Neural crest cell (in vitro differentiated cells): ENCODE measurements at places on chromosomes 11 and 22. TPM values are rescaled to one million over a fixed set of nuclear protein-coding genes. Genes with fewer than 3 reads are reported as not detected.

CALCB gene
- total RNA-seq: not detected in 2 replicates

CD3E gene
- total RNA-seq: not detected in 2 replicates

MAPK12 gene
- total RNA-seq: 45.1 and 46.5 TPM in 2 replicates

NOX4 gene
- total RNA-seq: 5.1 and 6.2 TPM in 2 replicates

OR5B2 gene
- total RNA-seq: not detected in 2 replicates

UPK3A gene
- not detected in 2 replicates for total RNA-seq

MS4A4E gene
- 0.27 and 0.28 TPM in 2 replicates for total RNA-seq

C22orf31 gene
- total RNA-seq: not detected in 2 replicates

C11orf16 gene
- not detected in 2 replicates for total RNA-seq

CECR2 gene
- 32.8 and 34.6 TPM in 2 replicates for total RNA-seq

ANO1 gene
- 0.27 TPM in 1 of 2 replicates, not detected in the other for total RNA-seq

PARVA gene
- 36.2 and 40.0 TPM in 2 replicates for total RNA-seq

IFITM2 gene
- 55.0 and 67.2 TPM in 2 replicates for total RNA-seq

TTC36 gene
- total RNA-seq: 1.1 and 1.2 TPM in 2 replicates

C11orf65 gene
- 1.0 and 1.1 TPM in 2 replicates for total RNA-seq

ARHGEF17 gene
- 51.3 and 55.7 TPM in 2 replicates for total RNA-seq

UBQLNL gene
- 0.09 and 0.20 TPM in 2 replicates for total RNA-seq

OR52H1 gene
- not detected in 2 replicates for total RNA-seq

POU2F3 gene
- total RNA-seq: not detected in 2 replicates

APOBEC3G gene
- total RNA-seq: 1.3 and 2.1 TPM in 2 replicates

OR10V1 gene
- total RNA-seq: not detected in 2 replicates

KCNK4 gene
- total RNA-seq: not detected in 2 replicates

PHLDB1 gene
- 108 and 120 TPM in 2 replicates for total RNA-seq

HTR3A gene
- 3.8 and 4.6 TPM in 2 replicates for total RNA-seq

STIM1 gene
- total RNA-seq: 22.3 and 24.4 TPM in 2 replicates
